ENCODE measurements at places on chromosomes 1 and 21.
A peak's percentile ranks its signal among the peaks of the same experiment; 100 is the strongest.

GRCh38 chr1:109883248-109883955 is 27.2 kb upstream of the CSF1 start:
- DNase-seq = no peak

DNA sequence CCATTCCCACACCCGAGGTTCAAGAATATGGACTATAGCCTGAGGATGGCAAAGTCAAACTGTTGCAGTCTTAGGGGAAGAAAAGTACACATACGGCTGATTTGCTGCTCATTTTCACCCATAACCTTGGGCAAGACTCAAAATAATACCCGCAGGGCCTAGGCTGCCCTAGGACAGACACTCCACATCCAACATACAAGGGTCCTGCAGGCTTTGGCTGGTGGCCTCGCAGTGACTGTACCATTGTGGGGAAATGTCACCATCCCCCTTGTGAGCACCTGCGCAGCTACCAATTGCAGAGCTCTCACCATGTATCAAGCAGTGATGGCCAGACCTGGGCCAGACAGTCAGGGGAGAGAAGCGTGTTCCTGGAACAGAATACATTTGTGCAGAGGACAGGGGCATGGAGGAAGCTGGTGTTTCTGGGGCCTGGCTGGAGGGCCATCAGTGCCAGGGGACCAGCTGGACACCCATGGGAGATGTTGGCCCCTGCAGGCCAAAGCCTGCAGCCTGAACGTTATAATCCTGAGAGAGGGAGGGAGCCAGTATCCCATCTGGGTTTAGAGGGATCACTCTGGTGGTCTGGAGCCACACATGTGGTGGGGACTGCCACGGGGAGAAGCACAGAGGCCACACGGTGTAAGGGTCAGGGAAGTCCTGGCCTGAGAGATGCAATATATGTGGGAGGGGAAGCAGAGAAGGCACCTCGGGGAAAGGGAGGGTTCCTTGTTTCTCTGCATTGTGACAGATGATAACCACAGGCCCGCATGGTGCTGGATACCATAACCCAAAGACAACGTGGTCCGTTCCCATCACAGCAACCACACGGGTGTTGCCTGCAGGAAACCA is 101.2 kb downstream of the GLIS1 start:
- DNase-seq = no peak

GRCh38 chr1:10446790-10447422 is 2.9 kb upstream of the CORT start:
- DNase-seq = no peak

DNA sequence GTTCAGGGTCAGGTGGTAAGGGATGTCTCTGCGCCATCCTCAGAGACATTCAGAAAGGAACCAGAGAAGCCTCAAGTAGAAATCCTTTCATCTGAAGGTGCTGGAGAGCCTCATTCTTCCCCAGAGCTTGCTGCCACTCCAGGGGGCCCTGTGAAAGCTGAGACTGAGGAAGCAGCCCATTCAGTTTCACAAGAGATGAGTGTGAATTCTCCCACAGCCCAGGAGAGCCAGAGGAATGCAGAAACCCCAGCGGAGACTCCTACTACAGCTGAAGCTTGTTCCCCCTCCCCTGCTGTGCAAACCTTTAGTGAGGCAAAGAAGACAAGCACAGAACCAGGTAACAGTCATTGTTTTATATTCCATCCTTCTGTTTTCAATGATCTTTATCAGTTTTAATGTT is 38.7 kb downstream of the ZBTB40 start:
- DNase-seq = peak; percentile 7

- no peak for DNase-seq
Measured at GRCh38 chr1:193762236-193762635, 575.8 kb upstream of the B3GALT2 start.

DNA sequence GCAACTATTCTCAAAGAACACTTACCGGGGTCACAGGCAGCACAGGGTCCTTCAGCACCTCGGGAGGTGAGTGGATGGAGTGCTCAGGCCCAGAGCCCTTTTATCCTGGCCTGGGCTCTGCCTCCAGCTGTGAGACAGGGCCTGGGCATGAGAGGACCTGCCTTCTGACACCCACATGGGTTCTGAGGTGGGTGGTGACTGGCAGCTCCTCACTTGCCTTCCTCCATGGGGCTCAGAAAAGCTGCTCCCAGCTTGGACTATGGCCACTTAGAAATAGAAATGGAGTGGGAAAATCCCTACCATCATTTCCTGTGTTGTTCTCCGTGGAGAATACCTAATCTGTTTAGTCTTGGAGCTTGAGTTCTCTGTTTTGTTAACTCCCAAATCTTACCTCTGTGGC is at the start of gene LCE1C:
Gene LCE1C (minus strand): TSS at position 76 of the 400 bp plus-strand sequence. CDS start 1,173 bp downstream, outside the sequence.
- no peak for DNase-seq

GRCh38 chr1:77421504-77422233 is 139.8 kb downstream of the AK5 start:
- DNase-seq = no peak

- peak; percentile 81 for DNase-seq
Measured at GRCh38 chr1:119101563-119101962, 38.9 kb downstream of the WARS2 start.

- no peak for DNase-seq
Measured at GRCh38 chr1:224127925-224128819, 14.3 kb downstream of the FBXO28 start.

GRCh38 chr1:38071312-38072256 is 25.0 kb upstream of the POU3F1 start:
- DNase-seq = peak; percentile 46

- DNase-seq = no peak
Measured at GRCh38 chr1:207659545-207660153, 14.7 kb downstream of the CR1L start.

GRCh38 chr1:54348700-54349021 is 57.5 kb downstream of the SSBP3 start:
- no peak for DNase-seq

- peak; percentile 3 for DNase-seq
Measured at GRCh38 chr1:85116856-85117255, 68.6 kb upstream of the MCOLN3 start.

- peak; percentile 74 for DNase-seq
Measured at GRCh38 chr1:22747021-22747734, 36.5 kb downstream of the EPHB2 start.

GRCh38 chr1:6961905-6962477 is 176.7 kb downstream of the CAMTA1 start:
- no peak for DNase-seq

DNA sequence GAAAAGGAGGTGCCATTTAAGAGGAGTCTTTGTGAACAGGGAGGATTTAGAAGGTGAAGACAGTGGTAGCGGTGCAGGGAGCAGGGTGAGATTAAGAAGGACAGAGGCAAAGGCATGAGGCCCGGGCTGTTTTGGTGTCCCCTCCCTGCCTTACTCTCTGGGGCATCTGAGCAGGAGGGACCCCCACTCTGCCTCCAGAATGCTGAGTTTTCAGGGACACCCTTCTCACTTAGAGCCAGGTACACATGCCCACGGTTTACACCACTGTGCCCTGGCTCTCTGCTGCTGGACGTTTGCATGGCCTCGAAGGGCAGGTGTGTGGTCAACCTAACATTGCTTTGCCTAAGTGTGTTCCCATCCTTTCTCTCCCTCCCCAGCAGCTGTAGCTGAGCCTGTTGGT is 20.5 kb upstream of the PARP1 start:
- DNase-seq = no peak

GRCh38 chr1:147630447-147630846 is 39.9 kb downstream of the ACP6 start:
- DNase-seq = no peak

Data from mesenchymal stem cell (in vitro differentiated cells and primary cell).